ENCODE measurements at places on chromosomes 1 and 21. TPM values are rescaled to one million over a fixed set of nuclear protein-coding genes. Genes with fewer than 3 reads are reported as not detected.

- DNase-seq, result no peak
Measured at GRCh38 chr1:84267476-84267875, 34.0 kb upstream of the SAMD13 start.

GRCh38 chr1:12078575-12078937, 15.5 kb downstream of the TNFRSF8 start:
- DNase-seq, result no peak

GRCh38 chr1:17559615-17560419, 20.3 kb downstream of the ARHGEF10L start:
- no peak for DNase-seq

DNA sequence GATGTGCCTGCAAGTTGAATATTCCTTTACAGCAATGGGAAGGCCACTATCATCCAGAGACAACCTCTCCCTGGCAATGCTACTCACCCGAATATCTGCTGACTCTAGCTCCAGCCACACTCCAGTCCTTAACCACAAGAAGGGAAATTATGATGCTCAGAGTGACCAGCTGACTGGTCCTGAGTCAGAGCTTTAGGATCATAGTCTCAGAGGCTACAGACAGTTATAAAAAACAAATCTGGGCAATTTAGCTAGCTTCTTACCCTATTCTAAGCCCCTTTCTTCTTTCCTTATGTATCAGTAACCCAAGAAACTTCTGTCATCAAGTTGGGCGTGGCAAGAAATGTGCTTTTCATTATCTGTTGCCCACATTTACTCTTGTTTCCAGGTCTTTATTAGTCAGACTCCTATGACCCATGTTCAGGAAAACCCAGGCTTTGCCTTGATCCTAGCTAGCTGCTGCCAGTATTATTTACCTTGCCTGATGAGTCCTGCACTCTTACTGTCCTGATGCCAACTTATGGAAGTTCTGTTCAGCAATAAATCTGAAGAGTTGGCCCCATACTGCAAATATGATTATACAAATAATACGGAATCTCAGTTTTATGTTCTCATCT, 207.0 kb downstream of the TTLL7 start:
- DNase-seq, result no peak

GRCh38 chr1:206679738-206680211, 4.9 kb upstream of the MAPKAPK2 start:
- DNase-seq, result no peak

GRCh38 chr1:210792250-210793102, 341.5 kb downstream of the KCNH1 start:
- no peak for DNase-seq

DNA sequence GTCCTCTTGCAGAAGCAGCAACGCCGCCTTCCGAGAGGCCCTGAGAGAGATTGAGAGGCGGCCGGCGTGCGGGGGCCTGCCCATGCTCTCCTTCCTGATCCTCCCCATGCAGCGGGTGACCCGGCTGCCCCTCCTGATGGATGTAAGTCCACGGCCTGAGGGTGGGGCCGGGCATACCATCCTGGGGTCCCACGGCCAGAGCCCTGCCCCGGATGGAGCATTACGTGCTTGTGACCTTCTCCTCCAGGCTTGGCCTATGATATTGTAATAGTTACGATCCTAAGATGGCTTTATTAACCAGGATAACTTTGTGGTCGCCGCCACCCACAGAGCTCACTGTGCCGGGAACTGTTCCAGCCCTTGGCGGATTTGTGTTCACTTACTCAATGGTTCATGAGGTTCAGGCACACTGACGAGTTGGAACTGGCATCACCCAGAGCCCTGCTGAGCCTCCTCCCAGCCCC, 18.9 kb downstream of the ARHGEF16 start:
- DNase-seq, result no peak

DNA sequence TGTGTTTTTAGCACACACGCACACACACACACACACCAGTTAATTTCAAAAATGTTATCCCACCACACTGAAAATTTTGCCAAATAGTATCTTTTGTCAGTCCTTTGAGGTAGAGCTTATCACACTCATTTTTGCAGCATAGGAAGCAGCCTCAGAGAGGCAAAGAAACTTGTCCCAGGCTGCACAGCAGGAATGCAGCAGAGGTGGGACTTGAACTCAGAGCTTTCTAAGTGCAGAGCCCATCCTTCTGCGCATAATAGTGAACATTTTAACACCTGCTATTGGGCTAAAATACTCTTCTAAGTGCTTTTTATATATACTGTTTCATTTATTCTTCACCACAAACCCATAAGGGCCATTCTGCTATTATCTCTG, 15.0 kb downstream of the FHAD1 start:
- no peak for DNase-seq

DNA sequence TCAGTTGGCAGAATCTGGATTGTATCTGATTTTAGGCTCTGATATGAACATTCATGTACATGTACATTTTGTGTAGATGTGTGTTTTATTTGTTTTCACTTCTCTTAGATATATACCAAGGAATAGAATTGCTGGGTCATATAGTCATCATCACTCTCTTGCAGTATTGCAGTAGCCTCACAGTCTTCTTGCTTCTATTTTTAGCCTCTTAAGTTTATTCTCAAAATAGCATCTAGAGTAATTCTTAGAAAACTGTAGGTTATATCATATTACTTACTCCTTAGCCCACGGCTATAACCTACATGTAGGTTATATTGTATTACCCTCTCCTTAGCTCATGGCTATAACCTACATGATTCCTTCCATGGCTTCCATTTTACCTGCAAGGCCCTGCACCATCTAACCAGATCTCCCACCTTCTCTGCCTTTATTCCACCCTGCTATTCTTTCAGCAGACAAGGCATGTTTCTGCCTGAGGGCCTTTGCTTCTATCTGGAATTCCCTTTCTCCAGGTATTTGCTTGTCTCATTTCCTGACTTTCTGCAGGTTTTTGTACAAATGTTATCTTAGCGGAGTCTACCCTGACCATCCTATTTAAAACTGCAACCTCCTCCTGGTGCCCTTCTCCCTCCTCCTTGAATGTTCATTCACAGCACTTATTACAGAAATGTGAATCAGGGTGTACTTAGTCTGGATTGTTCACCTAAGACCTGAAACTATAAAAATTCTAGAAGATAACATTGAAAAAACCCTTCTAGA, 109.0 kb upstream of the ETV3 start:
- no peak for DNase-seq

DNA sequence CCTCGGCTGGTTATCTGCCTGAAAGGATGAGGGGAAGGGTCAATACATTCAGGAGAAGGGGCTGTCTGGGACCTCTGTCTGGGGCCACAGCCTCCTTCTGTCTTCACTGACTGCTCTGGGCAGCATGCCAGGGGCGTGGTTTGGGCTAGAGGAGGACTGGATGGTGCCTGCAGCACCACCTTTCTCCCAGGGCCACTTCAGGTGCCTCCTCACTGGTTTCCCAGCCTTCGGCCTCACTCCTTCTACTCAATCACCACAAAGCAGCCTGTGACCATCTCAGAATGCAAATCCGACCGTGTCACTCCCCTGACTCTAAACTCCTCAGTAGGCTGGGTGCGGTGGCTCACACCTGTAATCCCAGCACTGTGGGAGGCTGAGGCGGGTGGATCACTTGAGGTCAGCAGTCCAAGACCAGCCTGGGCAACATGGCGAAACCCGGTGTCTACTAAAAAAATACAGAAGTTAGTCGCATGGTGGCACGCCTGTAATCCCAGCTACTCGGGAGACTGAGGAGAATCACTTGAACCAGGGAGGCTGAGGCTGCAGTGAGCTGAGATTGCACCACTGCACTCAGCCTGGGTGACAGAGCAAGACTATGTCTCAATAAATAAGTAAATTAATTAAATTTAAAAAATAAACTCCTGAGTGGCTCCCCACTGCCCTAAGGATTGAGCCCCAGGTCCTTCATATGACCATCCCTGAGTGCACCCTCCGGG, 50.1 kb upstream of the ECE1 start:
- DNase-seq, result no peak

DNA sequence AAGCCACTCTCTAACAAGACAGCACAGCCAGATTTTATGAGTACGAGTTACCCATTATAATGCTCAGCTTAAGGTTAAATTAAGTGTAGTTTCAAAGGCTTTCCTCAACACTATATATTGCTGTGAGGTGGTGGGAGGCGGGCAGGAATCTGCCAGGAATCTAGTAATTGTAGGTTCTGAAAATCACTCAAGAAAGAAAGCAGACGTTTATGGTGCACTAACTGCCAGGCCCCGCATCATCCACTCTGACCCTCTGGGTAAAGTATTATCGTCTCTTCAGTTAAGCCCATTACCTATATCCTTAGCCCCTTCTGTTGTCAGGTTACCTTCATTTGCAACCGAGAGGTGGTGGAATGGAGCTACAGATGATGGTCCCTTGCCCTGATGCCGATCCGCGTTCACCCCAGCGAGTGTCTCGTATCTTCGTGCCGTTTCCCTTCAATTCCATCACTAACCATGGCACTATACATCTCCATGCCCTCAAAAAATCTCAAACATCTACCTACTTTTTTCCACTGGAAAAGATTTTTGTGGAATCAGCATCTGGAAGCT, 12.4 kb downstream of the HMGN1 start:
- DNase-seq, result no peak

GRCh38 chr1:153384958-153385580, 5.8 kb downstream of the S100A8 start:
- DNase-seq, result no peak

DNA sequence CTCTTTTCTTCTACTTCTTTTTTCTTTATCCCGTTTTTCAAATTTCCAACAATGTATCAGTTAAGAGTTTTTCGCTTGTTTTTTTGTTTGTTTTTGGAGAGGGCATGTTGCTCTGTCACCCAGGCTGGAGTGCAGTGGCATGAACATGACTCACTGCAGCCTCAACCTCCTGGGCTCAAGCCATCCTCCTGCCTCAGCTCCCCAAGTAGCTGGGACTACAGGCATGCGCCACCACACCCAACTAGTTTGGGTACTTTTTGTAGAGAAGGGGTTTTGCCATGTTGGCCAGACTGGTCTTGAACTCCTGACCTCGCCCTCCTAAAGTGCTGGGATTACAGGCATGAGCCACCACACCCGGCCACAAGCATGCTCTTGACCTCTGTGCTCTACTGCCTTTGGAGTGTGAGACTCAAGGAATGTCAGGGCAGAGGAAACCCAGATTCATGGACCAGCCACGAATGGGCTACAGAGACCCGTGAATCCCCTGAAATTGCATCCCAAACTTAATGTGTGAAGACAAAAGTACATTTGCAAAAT, 65.1 kb upstream of the HSD17B7 start:
- no peak for DNase-seq

DNA sequence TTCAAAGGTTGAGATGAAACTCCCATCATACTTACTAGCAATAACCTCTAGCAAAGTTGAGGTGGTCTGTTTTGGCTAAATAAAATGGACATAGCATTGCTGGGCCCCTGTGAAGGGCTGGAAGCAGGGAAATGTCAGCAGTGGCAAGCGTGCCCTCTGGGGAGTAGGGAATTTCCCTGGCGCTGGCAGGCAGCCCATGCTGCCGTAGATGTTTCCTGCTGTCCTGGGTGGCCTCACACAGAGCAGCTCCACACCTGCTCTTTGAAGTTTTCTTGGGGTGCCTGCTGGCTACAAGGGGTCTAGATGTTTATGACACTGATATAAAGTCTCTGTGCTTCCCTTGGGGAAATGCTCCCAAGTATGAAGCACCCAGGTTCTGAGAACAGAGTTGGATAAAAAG, 30.2 kb downstream of the ADARB1 start:
- no peak for DNase-seq

GRCh38 chr1:47692196-47692595, 254.4 kb downstream of the FOXD2 start:
- no peak for DNase-seq

GRCh38 chr1:155871390-155871789, 12.0 kb downstream of the SYT11 start:
- no peak for DNase-seq

GRCh38 chr21:20996421-20997310, 1.5 kb upstream of the NCAM2 start:
- DNase-seq, result no peak

DNA sequence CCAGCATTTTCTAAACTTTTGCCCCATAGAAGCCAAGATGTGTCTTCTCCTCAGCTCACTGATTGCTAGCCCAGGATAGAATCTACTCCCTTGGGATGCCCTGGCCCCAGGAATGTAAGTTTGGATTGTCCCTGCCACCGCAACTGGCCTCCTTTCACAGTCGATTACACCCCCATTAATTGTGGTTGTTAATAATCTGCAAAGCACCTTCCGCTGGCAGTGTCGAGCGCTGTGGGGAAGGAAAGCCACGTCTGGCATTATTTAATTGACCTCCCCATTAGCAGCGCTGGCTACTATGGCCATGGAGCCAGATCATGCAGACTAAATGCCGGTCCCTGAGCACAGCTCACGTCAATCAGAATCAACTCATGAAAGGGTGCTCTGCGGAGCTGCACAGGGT, 597.3 kb upstream of the PLXNA2 start:
- DNase-seq, result no peak

Gene CD5L
- total RNA-seq, result not detected

Gene MAGI3
- 5.8 TPM for total RNA-seq

Gene PGLYRP3
- not detected for total RNA-seq

Gene TMEM51
- total RNA-seq, result 46.2 TPM

Gene TPTE
- total RNA-seq, result not detected

Gene ADAM30
- total RNA-seq, result not detected

Gene TMCC2
- total RNA-seq, result 3.7 TPM

Gene MAP1LC3C
- total RNA-seq, result not detected

Gene TRPM2
- total RNA-seq, result 5.7 TPM

Gene RGS4
- 351 TPM for total RNA-seq

Gene BTBD19
- total RNA-seq, result 17.9 TPM

Gene FAM72C
- total RNA-seq, result 1.4 TPM
